ENCODE measurements at places on chromosomes 13 and 19. TPM values are rescaled to one million over a fixed set of nuclear protein-coding genes. Genes with fewer than 3 reads are reported as not detected.

Gene SMIM24
- total RNA-seq: not detected

Gene SLITRK6
- 0.65 TPM for total RNA-seq

Gene PLPPR3
- 0.14 TPM for total RNA-seq

Gene SPRED3
- 0.69 TPM for total RNA-seq

Gene GATAD2A
- 39.4 TPM for total RNA-seq

Gene CPT1C
- total RNA-seq: 2.2 TPM

DNA sequence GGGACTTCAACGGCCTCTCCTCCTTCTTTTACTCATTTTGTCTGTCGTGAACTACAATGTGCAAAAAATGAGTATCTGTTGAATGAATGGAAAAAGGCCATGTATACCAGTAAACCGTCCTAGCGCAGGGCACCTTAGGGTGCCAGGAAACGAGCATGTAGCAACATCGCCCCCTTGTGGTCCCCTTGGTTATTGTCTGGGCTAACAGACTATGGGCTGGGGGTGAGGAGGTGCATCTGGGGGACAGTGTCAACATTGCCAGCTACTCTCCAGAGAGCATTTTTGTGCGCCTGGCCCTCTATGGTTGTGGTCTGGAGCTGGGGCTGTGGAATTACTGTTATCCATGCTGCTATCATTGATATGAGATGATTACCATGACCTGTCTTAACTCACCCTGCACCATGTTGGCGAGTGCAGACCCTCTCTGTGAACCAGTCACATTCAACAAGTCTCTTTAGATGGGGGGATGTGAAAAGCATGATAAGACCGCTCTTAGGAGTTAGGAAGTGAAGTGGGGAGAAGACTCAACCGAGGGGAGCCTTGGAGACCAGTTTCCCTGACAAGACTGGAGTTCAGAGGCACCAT lies 22.8 kb upstream of the SIGLEC11 start:
- no peak overlapping the region for H3K4me3 ChIP-seq
- DNase-seq: peak; percentile 45
- H3K36me3 ChIP-seq: peaks cover 16% of the 10 kb centered on the region
- H3K27ac ChIP-seq: no peak overlapping the region

DNA sequence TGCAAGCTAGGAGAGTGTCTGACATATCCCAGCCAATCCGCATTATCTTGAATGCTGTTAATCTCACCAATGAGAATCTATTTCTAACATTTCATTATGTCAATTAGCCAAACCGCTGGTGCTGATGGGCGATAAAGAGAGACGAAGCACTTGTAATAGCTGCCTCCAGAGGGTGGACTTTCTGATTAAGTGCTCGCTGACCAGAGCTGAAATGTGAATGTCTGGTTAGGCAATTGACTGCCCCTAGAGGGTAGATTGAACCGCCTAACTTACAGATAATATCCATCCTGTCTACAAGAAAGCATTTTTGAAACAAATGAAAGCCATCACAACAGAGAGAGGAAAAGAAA lies 552 bp upstream of the GRWD1 start:
- H3K4me1 ChIP-seq: peaks cover 19% of the 10 kb centered on the region
- peak overlapping the region; percentile 89 for H3K27ac ChIP-seq
- peaks cover 33% of the 10 kb centered on the region for H3K36me3 ChIP-seq
- H3K4me3 ChIP-seq: peak overlapping the region; percentile 95
- DNase-seq: no peak

DNA sequence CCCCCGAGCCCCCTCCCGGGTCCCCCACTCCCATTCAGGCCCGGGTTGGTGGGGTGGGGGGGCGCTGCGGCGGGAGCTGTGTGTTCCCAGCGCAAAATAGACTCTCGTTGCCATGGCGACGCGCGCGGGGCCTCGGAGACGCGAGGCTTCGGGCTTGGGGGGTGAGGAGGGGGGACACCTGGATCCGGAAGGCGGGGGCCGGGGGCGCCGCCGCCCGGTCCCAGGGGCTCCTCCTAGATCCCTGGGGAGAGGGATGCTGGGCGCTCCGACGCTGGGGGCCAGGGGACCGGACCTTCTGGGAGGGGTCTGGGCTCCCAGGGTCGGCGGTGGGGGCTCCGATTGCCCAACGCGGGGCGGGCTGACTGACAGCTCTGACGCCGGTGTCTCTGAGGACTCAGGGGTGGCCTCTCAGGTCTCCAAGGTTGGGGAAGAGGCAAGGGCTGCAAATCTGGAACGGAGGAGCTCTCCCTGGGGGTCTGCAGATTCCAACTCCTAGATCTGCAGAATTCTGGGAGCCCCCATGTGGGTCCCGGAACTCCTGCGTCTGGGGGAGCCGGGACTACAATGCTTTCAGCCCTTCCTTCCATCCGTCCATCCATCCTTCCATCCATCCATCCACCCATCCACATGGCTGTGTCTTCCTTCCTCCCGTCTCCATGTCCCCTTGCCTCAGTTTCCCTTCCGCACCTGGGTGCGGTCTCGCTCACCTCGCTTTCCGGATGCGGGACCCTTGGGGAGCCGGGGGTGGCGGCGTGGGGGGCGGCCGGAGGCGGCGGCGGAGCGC lies 9.1 kb upstream of the SHISA7 start:
- H3K27me3 ChIP-seq: peaks cover 31% of the 10 kb centered on the region
- H3K36me3 ChIP-seq: peaks cover 8% of the 10 kb centered on the region
- DNase-seq: no peak
- H3K27ac ChIP-seq: no peak overlapping the region
- H3K4me1 ChIP-seq: peaks cover 7% of the 10 kb centered on the region

GRCh38 chr13:78586706-78587105 lies 16.6 kb downstream of the POU4F1 start:
- peaks cover 15% of the 10 kb centered on the region for H3K27me3 ChIP-seq
- no peaks in the 10 kb centered on the region for H3K4me1 ChIP-seq
- H3K4me3 ChIP-seq: no peak overlapping the region
- H3K36me3 ChIP-seq: no peaks in the 10 kb centered on the region

GRCh38 chr13:36417331-36417730 lies 15.0 kb upstream of the CCNA1 start:
- H3K36me3 ChIP-seq: no peaks in the 10 kb centered on the region
- H3K27me3 ChIP-seq: peaks cover 8% of the 10 kb centered on the region
- no peak overlapping the region for H3K27ac ChIP-seq
- DNase-seq: no peak
- no peak overlapping the region for H3K4me3 ChIP-seq

- H3K27ac ChIP-seq: no peak overlapping the region
- no peaks in the 10 kb centered on the region for H3K4me1 ChIP-seq
- no peaks in the 10 kb centered on the region for H3K36me3 ChIP-seq
Measured at GRCh38 chr13:83691966-83692365, 190.3 kb downstream of the SLITRK1 start.

- peak overlapping the region; percentile 94 for H3K27ac ChIP-seq
- H3K4me3 ChIP-seq: peak overlapping the region; percentile 94
- peaks cover 83% of the 10 kb centered on the region for H3K36me3 ChIP-seq
- H3K27me3 ChIP-seq: no peaks in the 10 kb centered on the region
Measured at GRCh38 chr19:12946731-12947496, 1.3 kb downstream of the RAD23A start.

DNA sequence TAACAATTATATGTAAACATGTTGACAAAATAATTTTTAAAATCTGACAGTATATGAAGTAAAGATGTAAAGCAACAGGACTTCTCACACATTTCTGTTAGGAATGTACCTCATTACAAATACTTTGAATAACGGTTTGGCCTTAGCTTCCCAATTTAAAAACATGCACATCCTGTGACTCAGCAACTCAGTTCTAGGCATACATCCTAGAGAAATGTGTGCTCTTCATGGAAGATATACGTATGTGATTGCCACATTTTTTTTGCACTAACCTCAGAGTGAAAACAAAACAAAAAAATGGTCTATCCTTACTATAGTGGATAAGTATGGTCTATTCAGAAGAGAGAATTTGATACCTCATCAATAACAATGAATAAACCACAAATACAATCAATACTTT lies 314.6 kb downstream of the LIG4 start:
- no peak overlapping the region for H3K27ac ChIP-seq
- H3K4me1 ChIP-seq: no peaks in the 10 kb centered on the region
- H3K36me3 ChIP-seq: no peaks in the 10 kb centered on the region
- no peak overlapping the region for H3K4me3 ChIP-seq
- H3K27me3 ChIP-seq: no peaks in the 10 kb centered on the region

- no peak overlapping the region for H3K27ac ChIP-seq
- no peaks in the 10 kb centered on the region for H3K4me1 ChIP-seq
- no peak overlapping the region for H3K4me3 ChIP-seq
- no peak for DNase-seq
- H3K36me3 ChIP-seq: no peaks in the 10 kb centered on the region
Measured at GRCh38 chr13:93098972-93099371, 127.6 kb upstream of the GPC6 start.

DNA sequence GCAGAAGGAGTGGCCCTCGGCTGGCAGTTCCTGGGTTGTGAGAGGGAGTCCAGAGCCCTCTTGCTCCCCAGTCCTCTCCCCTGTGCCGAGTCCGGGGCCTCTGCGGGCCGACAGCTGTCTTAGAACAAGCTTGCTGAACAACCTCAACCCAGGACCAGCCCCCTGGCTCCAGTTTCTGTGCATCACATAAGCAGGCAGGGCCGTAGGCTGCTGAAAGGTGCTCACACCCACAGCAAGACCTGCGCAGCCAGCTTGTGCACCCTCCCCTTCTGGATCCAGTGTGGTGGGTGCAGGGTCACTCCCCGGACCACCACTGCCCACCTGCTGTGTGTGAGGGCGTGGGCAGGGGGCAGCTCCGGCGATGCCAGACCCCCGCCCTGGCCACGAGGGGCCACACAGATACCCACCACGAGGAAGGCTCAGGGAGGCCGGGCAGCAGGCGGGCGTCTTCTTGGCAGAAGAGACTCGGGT lies 25.2 kb upstream of the F7 start:
- H3K27ac ChIP-seq: no peak overlapping the region
- peaks cover 9% of the 10 kb centered on the region for H3K4me1 ChIP-seq
- no peak for DNase-seq
- H3K36me3 ChIP-seq: no peaks in the 10 kb centered on the region

DNA sequence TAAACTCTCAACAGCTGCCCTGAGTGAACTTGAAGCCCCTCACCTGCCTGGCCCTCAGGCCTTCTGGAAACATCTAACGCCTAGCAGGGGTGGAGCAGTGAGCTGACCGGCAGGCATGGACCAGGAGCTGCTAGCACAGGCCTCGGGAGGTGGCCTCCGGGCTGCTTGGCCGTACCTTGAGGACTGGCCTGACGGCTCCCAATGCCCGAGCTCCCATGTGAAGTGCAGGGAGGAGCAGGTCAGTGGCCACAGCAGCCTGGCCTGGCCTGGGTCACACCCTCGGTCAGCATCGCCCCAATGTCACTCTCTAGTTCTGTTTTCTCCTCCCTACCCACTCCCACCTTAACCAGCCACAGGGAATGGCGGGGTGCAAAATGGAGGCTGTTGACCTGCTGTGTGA lies 19.0 kb downstream of the TSHZ3 start:
- no peak for DNase-seq
- no peaks in the 10 kb centered on the region for H3K27me3 ChIP-seq
- no peak overlapping the region for H3K4me3 ChIP-seq
- H3K36me3 ChIP-seq: no peaks in the 10 kb centered on the region
- peaks cover 42% of the 10 kb centered on the region for H3K4me1 ChIP-seq

- H3K27ac ChIP-seq: no peak overlapping the region
- no peaks in the 10 kb centered on the region for H3K4me1 ChIP-seq
- no peak overlapping the region for H3K4me3 ChIP-seq
- peaks cover 5% of the 10 kb centered on the region for H3K27me3 ChIP-seq
- DNase-seq: no peak
Measured at GRCh38 chr19:49413348-49413747, 9.9 kb downstream of the PTH2 start.

- H3K36me3 ChIP-seq: no peaks in the 10 kb centered on the region
- peak; percentile 52 for DNase-seq
- H3K27me3 ChIP-seq: peaks cover 2% of the 10 kb centered on the region
- H3K4me3 ChIP-seq: no peak overlapping the region
- no peak overlapping the region for H3K27ac ChIP-seq
Measured at GRCh38 chr19:7862413-7862951, 11.7 kb downstream of the PRR36 start.

GRCh38 chr19:9850235-9850959 lies 15.3 kb downstream of the PIN1 start:
- peaks cover 25% of the 10 kb centered on the region for H3K36me3 ChIP-seq
- H3K27ac ChIP-seq: no peak overlapping the region
- H3K27me3 ChIP-seq: no peaks in the 10 kb centered on the region
- no peaks in the 10 kb centered on the region for H3K4me1 ChIP-seq

DNA sequence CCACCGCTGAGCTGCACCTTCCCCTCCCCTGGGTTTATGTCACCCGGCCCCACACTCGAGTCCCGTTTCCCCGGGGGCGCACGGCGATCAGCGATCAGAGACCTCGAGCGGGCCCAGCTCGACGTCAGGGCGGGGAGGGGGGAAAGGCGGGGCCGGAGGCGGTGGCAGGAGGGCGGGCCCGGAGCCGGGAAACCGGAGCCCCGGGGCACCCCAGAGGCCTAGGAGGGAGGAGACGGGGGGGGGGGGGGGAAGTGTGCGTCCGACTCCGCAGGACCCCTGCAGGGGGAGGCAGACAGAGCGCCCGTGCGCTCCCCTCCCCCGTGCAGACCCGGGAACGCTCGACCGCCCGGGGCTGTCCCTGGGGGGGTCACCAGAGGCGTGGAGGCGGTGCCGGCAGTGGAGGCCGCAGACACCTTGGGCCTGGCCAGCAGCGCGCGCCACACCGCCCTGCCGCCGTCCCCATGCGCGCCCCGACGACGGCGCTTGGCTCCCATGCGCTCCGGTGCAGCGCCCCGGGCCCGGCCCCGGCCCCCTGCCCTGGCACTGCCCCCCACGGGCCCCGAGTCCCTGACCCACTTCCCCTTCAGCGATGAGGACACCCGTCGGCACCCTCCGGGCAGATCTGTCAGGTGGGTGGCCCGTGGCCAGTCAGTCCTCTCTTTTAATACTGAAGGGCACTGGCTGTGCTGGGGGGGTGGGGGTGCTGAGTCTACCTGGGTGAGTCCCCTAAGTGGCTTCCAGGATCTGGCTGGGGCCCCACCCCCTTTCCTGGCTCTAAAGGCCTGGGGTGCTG lies 11.8 kb downstream of the PDE4A start:
- H3K27ac ChIP-seq: peak overlapping the region; percentile 78
- H3K4me3 ChIP-seq: peak overlapping the region; percentile 52
- no peaks in the 10 kb centered on the region for H3K36me3 ChIP-seq
- no peaks in the 10 kb centered on the region for H3K27me3 ChIP-seq

- no peak for DNase-seq
- no peak overlapping the region for H3K27ac ChIP-seq
- H3K27me3 ChIP-seq: no peaks in the 10 kb centered on the region
- no peaks in the 10 kb centered on the region for H3K4me1 ChIP-seq
- no peaks in the 10 kb centered on the region for H3K36me3 ChIP-seq
Measured at GRCh38 chr13:101985321-101985720, 416.5 kb downstream of the FGF14 start.
